Brain pericyte (primary cell): ENCODE measurements at places on chromosomes 7 and 10.

DNA sequence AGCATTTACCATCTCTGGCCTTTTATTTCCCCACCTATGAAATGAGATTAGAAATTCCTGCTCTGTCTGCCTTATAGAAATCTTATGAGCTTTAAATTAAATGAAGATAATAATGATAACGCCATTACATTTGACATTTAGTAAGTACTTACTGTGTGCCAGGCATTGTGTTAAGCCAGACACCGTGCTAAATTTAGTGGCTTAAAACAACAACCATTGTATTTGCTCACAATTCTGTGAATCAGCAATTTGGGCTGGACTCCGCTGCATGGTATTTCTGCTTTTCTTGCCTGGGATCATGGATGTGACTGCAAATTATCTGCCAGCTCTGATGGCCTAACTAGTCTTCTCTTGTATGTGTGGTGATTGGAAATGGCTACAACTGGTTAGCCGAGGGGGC is 56.4 kb upstream of the CCDC6 start:
- no peak for DNase-seq

- no peak for DNase-seq
Observed at GRCh38 chr10:69348816-69349541, 67.7 kb downstream of the TACR2 start.

GRCh38 chr7:111053035-111053434 is 37.9 kb upstream of the LRRN3 start:
- no peak for DNase-seq

- DNase-seq: no peak
Observed at GRCh38 chr10:29694121-29694520, 59.4 kb upstream of the SVIL start.

- DNase-seq: no peak
Observed at GRCh38 chr10:126926568-126926967, 21.3 kb downstream of the DOCK1 start.

DNA sequence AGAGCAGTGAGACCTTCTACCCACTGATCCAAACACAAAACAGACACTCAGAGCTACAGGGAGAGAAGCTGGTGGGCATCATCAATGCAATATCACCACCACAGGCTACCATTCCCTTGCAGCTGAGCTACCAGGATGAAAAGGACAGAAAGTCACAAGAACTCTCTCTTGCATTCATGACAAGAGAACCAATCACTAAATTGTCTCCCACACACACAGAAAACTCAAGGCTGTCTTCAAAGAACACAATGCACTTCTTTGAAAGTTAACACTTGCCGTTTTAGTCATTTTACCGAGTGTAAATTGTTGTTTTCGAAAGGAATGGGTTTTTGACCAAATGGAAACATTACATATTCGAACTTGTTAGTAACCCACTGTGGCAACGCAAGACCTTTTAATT is 626.6 kb downstream of the SORCS1 start:
- no peak for DNase-seq

GRCh38 chr7:1641661-1642260 is 28.3 kb upstream of the ELFN1 start:
- no peak for DNase-seq

GRCh38 chr7:117143580-117143979 is 179.3 kb downstream of the WNT2 start:
- DNase-seq: no peak

- DNase-seq: no peak
Observed at GRCh38 chr10:103062854-103063590, 130.1 kb downstream of the NT5C2 start.

- no peak for DNase-seq
Observed at GRCh38 chr10:11275651-11276050, 258.0 kb downstream of the CELF2 start.

DNA sequence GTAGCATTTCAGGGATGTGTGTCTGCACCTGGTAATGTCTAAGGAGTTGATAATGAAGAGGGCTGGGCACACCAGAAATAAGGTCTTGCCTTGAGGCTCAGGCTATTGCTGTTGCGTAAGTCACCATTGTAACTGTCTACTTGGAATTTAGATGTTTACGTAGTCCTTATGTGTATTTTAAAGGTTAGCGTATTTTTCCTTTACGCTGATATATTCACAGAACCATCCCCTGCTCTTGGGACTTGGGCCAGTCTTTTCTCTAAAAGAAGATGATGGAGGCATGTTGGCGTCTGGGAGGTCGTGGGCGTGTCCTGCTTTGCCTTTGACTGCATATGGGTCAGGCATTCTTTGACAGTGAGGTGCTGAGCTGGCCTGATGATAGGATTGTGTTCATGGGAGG is 14.7 kb downstream of the WDR37 start:
- DNase-seq: no peak

DNA sequence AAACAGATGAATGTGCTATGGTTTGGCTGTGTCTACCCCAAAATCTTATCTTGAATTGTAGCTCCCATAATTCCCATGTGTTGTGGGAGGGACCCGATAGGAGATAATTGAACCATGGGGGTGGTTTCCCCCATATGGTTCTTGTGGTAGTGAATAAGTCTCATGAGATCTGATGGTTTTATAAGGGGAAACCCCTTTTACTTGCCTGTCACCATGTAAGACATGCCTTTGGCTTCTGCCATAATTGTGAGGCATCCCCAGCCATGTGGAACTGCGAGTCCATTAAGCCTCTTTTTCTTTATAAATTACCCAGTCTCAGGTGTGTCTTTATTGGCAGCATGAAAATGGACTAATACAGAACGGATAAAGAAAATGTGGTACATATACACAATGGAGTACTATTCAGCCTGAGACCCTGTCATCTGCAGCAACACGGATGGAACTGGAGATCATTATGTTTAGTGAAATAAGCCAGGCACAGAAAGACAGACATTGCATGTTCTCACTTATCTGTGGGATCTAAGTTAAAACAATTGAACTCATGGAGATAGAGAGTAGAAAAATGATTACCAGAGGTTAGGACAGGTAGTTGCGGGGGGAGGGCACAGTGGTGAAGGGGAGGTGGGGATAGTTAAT is 587.6 kb upstream of the NRP1 start:
- no peak for DNase-seq

DNA sequence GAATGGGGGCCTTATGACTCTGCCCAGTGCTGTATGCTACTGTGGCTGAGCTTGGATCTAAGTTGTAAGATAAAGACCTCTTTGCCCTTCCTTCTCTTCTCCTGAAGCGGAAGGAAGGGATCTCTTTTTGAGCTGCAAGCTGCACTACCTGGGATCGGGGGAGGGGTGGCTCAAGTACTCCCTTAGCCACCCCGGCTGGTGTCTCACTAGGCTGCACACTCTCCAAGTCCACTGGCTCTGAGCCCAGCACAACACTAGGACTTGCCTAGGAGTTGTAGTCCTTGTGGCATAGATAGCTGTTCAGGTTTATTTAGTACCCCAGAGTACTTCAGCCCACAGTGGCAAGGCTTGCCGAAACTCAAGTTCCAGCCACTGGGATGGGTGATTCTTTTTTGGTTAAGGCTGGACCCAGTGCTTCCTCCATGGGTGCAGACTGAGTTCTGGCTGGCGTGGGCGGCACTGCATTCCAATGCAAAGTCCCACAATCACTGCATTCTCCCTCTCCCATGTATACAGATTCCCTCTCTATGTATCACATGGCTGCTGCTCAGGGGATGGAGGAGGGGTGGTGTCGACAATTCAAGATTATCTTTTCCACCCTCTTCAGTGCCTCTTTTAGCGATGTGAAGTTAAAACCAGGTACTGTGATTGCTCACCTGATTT is 76.2 kb upstream of the SLC25A13 start:
- no peak for DNase-seq

- DNase-seq: no peak
Observed at GRCh38 chr10:29183301-29183945, 105.4 kb upstream of the LYZL1 start.

GRCh38 chr7:66250711-66251110 is 45.6 kb downstream of the TPST1 start:
- no peak for DNase-seq

DNA sequence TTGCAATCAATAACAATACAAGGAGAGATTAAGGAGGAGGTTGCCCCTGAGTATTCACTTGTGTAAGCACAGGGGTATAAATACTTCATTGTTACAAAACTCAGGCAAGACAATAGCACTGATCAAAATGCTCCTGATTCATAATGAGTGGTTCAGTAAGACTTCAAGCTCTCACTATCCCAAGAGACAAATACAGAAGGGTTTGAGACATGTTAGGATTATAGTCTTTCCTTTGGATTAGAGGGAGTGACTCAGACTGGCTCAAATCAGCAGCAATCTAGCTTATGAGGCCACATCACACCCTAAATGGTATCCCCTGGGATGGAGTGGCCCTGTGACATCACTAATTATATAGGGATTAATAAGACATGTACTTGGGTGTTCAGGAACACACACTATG is 167.2 kb upstream of the HGF start:
- DNase-seq: no peak

- no peak for DNase-seq
Observed at GRCh38 chr10:131159771-131160170, 151.8 kb downstream of the TCERG1L start.

DNA sequence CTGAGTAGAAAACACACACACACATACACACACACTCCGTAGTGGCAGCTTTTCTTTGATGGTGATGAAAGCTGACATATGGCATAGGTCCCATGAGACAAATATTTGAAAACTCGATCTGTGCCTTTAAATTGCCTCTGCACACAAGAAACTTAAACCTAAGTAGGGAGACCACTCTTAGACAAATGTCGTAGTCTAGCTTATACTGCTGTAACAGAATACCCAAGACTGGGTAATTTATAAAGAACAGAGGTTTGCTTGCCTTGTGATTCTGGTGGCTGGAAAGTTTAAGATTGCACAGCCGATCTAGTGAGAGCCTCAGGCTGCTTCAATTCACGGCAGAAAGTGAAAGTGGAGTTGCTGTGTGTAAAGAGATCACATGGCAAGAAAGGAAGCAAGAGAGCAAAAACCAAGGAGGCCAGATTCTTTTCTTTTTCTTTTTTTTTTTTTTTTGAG is 489.4 kb upstream of the SORCS1 start:
- no peak for DNase-seq

DNA sequence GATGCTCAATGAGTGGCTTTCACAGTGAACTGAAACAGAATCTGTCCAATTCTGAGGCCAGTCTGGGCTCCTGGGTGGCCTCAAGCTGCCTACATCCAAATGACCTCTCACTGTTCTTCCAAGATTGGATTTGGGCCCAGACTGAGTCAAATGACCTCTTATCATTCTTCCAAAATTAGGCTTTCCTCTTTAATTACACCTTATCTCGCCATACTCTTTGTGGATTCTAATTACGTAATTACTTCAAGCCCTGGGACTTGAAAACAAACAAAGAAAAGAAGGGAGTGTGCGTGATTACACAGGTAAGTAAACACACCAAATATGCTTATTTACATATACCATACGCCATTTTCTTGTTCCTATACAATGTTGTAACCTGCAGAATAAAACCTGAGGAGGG is 18.8 kb downstream of the SORBS1 start:
- DNase-seq: no peak

- no peak for DNase-seq
Observed at GRCh38 chr7:27242555-27243339, at the start of gene EVX1. TSS of gene EVX1 (plus strand) at chr7:27242802. CDS start at chr7:27243031, 229 bp downstream.

- no peak for DNase-seq
Observed at GRCh38 chr10:99630433-99630832, 10.2 kb upstream of the SLC25A28 start.

- no peak for DNase-seq
Observed at GRCh38 chr7:123343611-123344010, 143.8 kb upstream of the SLC13A1 start.

GRCh38 chr10:130928306-130928705 is 383.2 kb downstream of the TCERG1L start:
- DNase-seq: no peak

DNA sequence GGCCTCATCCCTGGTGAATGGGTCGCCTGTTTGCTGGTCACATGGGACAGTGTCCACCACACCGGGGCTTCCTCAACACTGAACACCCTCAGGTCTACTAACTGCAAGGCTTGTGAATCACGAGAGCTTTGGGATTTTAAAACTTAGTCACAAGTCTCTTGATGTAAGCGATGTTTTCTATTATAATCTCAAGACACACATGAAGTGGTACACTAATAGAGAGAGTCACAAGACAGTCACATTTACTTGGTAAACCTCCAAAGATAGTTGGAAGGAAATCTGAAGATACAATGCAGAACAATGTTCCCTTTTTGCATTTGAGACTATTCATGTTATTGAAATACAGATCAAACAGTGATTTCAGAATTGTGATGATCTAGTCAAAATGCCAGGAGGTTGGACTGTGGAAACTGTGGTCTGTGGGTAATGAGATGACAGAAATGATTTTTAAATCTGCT is 233.1 kb upstream of the KLF6 start:
- no peak for DNase-seq

GRCh38 chr10:47332371-47332770 is 10.1 kb downstream of the GDF2 start:
- no peak for DNase-seq

- no peak for DNase-seq
Observed at GRCh38 chr10:18378766-18379165, 238.5 kb downstream of the CACNB2 start.

- DNase-seq: no peak
Observed at GRCh38 chr7:109476409-109476808, 906.7 kb downstream of the DNAJB9 start.

DNA sequence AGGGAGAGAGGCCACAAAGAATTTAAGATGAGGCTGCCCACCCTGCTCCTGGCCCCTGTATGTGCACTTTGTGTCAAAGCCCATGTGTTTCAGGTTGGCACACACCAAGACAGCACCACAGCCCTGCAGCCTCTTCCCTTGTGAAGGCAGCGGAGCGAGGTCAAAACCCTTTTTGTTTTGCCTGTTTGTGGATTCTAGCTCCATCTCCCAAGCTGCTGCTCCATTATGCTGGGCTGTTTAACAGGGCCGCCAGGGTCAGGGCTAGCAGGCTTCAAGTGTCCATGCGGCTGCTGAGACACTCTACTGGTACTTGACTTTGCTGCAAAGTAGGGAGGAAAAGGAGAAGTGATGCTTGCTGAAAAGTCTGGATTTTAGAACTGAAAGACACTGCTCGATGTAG is 142.3 kb upstream of the EFCAB10 start:
- DNase-seq: no peak

DNA sequence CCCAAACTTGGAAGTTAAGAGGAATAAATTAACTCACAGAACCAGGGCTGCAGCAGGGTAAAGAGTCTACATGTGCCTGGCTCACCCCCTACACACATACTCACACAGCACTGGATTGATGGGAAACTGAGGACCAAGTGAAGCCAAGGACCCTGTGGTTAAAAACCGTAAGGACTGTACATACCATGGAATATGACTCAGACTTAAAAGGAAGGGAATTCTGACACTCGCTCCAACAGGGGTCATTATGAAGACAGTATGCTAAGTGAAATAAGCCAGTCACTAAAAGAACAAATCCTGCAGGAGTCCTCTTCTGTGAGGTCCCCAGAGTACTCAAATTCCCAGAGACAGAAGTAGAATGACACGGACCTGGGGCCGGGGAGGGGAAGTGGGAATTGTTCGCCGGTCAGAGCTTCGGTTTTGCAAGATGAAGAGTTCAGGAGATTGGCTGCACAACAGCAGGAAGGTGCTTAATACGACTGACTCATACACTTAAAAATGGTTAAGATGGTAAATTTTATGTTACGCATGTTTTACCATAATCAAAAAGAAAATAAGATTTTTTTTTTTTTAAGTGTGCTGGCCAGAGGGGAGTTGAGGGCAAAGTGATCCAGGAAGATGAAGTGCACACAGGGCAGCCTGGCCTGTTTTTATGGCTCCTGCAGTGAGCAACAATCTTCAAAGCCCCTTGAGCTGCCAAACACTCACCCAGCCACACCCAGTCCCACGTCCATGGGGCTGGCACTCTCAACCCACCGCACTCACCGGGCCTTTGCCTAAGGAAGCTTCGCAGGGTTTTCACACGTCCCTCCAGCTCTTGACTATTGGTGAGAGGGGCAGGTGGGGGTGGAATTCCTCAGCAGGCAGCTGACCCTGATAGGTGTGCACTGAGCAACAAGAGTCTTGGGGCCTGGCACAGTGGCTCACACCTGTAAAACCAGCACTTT is 26.4 kb downstream of the DRGX start:
- no peak for DNase-seq
